Caki2 (cell line): ENCODE measurements at places on chromosomes 4 and X. TPM values are rescaled to one million over a fixed set of nuclear protein-coding genes. Genes with fewer than 3 reads are reported as not detected.
A peak's percentile ranks its signal among the peaks of the same experiment; 100 is the strongest.

The ASB9 gene
- total RNA-seq: 29.8 and 44.6 TPM in 2 replicates

The EMD gene
- total RNA-seq: 32.0 and 48.7 TPM in 2 replicates

- DNase-seq: peak; percentile 73
Measured at GRCh38 chr4:8303485-8304281, 34.1 kb downstream of the HTRA3 start.

- no peak for DNase-seq
Measured at GRCh38 chrX:33161829-33162228, 49.5 kb downstream of the DMD start.

DNA sequence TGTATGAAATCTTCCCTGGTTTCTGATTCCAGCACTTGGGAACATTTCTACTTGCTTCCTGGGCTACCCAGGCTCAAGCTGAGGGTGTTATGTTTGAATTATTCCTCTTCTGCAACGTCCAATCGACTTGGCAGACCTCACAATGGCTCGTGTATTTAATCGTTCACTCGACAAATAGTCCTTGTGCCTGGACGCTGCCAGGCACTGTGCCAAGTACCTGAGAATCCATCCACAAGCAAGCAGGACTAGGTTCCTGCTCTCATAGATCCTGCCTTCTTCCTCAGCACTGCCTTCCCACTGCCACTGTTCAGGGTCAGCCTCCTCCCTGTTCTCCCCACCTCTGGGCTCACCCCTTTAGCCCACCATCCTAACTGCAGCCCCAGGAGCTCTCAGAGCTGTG is 113.3 kb downstream of the EFNB1 start:
- no peak for DNase-seq

DNA sequence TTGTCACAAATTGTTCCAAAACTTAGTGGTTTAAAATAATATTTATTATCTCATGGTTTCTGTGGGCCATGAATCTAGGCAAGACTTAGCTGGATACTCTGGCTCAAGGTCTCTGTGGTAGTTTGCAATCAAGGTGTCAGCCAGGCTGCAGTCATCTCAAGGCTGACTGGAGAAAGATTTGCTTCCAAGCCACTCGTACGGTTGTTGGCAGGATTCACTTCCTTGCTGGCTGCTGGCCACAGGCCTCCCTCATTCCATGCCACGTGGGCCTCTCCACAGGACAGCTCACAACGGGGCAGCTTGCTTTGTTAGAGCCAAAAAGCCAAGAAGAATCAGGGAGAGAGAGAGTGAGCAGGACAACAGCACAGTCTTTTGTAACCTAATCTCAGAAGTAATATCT is 101.4 kb downstream of the WWC2 start:
- DNase-seq: peak; percentile 34

- no peak for DNase-seq
Measured at GRCh38 chrX:40719218-40719617, 16.1 kb downstream of the MED14 start.

GRCh38 chr4:176838601-176839433 is 46.1 kb upstream of the VEGFC start:
- DNase-seq: peak; percentile 88
